Fibroblast of pulmonary artery (primary cell): ENCODE measurements at places on chromosomes 7 and 10.

DNA sequence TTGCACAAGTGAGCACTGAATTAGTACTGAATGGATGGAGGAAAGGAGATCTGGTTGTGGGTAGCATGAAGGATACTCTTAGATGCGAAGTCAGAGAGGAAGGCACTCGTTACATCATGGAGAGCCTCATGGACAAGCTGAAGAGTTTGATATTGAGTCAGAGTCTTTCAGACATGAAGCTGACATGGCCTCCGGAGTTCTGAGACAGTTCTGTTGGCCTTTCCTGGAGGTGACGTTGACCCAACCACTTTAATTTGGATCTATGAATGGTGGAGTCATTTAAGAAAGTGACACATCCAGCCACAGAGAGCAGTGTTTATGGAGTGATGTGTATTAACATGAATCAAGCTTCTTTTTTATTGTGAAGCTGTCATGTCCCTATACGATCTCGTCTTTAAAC, 286.3 kb upstream of the CDC14C start:
- DNase-seq: no peak

DNA sequence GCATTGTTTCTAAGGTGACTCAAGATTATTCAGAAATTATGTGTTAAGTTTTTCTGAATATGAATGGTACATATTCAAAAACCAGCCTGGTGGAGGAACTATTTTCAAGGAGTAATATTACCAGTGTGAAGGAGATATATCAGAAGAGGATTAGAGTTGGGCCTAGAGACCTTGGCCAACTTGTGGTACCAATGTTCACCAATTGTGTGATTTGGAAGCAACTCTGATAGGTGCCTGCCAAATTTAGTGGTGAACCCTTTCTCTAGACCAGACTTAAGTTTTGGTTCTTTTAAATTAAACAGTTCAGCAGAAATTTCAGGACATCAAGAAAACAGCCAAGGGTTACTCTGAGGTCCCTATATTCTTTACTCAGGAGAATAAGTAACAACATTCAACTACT, 88.6 kb downstream of the RNLS start:
- no peak for DNase-seq

GRCh38 chr10:99285881-99286280, 43.3 kb upstream of the CNNM1 start:
- DNase-seq: no peak

- peak; percentile 89 for DNase-seq
Observed at GRCh38 chr7:78702770-78703169, 750.7 kb downstream of the MAGI2 start.

- DNase-seq: no peak
Observed at GRCh38 chr7:135251496-135252391, 18.1 kb downstream of the STRA8 start.

DNA sequence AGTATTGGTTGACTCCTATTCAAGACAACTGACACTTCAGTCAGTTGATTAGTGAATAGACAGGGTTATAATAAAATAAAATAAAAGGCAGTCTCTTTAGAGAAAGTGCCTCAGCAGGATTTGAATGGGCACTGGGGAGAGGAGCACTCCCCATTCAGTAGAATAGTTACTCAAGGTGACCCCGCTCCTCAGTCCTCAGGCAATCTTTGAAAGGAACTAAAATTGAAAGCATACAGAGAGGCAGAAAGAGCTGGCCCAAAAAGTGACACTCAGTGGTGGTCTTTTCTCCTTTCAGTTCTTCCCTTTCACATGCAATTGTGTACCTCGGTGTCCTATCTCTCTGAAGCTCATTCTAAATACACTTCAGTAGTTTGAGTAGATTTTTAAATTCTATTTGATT, 47.4 kb upstream of the MACC1 start:
- DNase-seq: no peak

DNA sequence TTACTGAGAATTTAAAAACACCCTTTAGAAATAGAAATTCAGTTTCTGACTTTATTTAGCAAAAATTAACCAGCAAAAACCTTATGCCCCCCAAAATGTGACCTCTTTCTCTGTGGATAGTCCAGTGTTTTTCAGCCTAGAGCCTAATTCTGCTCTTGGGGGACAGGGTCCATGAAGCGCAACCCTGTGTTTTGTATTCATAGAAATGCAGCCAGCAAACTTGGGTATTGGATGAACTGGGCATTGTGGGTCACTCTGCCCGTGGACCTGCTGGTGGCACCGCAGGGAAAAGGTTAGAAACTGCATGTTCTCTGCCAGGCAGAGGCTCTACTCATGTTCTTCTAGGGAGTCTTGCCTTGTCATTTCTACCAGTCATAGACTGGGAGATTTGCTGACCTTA, 787.4 kb upstream of the C7orf33 start:
- no peak for DNase-seq

DNA sequence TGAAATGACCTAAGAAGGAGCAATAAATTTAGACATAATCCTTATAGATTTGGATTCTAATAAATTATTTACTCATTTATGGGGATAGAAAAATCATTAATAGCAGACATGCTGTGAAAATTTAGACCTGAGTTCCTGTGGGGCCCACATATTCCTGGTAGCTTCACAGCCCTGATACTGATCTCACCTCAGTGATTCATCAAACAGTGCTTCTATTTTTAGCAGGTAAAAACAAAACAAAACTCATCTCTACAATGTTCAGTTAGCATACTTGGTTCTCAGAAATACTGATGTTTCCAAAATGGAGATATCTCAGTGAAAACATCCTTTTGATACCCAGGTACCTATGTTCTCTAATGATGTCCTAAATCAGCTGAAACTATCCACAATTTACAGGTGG, 841.1 kb upstream of the SORCS1 start:
- DNase-seq: no peak

DNA sequence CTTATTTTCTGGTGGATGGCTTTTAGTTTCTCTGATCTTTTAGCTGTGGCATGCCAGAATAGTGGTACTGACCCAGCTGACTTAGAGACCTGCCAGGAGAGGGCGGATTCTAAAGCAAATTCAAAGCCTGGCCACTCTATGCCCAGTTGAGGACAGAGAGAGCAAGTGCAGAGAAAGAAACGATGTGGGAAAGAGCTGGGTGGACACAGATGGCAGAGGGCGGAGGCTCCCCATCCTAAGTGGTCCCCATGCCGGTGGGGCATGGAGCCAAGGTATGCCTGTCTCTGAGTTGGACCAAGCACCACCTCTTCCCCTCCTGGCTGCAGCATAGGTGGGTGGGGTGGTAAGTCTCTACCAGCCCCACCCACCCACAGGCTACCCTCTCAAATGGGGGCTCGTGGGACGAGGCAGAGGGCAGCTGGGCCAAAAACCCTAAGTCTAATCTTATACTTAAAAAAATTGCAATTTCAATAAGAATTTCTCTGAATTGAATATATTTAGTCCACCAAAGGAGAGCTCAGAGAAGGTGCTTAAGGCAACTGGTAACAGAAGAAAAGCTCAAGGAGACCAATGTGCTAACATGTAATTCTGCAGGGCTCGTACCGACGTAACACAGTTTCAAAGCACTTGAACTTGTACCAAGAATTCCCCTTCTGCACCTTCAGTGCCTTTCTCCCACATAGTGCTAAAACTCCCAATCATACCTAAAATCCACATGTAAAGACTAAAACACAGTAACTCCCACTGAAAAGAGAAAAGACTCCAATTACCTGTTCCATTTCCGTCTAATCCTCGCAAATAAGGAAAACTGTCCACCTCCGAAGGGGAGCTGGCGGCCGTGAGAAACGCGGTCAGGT, 85.7 kb upstream of the NMT2 start:
- DNase-seq: no peak

- no peak for DNase-seq
Observed at GRCh38 chr7:12102126-12102525, 109.0 kb upstream of the TMEM106B start.

DNA sequence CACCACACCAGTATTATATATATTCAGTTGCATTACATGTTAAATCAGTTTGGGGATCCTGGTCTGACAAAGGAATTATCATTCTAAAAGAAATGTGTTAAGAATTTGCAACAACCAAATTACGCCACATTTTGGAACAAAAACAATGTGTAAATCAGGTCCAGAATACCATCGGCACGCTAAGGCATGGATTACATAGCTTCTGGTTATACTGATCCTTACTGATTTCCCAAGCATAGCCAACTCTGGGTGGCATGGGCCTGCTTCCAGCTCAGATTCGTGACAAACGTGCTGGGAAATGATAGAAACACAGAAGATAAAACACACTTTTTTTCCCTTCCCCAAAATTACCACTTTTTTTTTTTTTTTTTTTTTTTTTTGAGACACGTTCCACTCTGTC, 660.0 kb downstream of the SORCS1 start:
- no peak for DNase-seq

DNA sequence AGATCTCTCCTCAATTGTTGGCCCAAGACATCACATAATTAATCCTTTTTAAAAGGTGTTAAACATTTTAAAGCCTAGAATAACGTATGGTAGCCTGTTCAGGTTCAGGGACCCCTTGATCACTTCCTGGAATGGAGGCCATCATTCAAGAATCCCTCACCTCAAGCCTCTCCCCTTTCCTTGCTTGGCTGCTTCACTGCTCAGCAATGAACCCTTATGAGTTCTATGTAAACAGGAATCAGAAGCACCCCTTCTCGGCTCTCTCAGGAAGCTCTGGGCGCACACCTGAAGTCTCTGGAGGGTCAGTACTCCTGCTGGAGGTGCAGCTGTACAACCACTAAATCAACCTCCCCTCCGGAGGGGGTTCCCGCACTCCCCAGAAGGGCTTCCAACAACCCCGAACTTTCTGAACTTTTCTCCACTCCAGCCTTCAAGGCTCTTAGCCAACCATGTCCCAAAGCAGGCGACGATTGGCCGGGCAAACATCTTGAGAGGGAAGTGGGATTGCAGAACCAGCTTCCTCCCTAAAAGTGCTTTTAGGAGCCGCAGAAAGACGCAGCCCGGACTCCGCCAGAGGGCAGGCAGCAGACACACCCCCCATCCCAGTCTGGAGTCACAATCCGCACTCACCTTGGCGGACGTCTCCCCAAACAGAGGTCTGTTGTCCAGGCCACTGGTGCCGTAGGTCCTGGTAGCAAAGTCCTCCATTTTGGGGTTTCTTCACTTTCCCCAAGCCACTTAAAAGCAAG, 562 bp downstream of the TMEM243 start:
- DNase-seq: peak; percentile 72

- no peak for DNase-seq
Observed at GRCh38 chr10:75408509-75408875, 6.9 kb upstream of the ZNF503 start.

DNA sequence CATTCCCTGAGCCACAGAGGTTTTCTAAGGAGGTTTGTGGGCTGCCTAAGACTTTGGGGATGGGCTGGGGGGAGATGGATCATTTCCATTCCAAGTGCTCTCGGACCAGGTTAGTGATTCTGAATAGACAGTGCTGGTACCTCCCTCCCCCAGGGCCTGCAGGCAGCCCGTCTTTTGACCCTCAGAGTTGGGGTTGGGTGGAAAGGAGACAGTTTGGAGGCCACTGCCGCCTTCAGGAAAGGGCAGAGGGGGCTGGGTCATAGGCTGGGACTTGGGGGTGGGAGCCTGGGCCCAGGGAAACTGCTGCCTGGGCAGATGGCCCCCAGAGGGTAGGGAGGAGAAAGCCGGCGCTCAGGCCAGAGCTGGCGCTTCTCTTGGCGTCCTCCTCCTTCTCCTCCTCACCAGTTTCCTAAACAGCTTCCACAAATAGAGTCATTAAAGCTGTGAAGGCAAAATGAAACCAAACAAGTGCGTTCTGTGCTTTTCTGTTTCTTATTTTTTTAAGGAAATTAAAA, 4.4 kb downstream of the UNC5B start:
- DNase-seq: no peak

DNA sequence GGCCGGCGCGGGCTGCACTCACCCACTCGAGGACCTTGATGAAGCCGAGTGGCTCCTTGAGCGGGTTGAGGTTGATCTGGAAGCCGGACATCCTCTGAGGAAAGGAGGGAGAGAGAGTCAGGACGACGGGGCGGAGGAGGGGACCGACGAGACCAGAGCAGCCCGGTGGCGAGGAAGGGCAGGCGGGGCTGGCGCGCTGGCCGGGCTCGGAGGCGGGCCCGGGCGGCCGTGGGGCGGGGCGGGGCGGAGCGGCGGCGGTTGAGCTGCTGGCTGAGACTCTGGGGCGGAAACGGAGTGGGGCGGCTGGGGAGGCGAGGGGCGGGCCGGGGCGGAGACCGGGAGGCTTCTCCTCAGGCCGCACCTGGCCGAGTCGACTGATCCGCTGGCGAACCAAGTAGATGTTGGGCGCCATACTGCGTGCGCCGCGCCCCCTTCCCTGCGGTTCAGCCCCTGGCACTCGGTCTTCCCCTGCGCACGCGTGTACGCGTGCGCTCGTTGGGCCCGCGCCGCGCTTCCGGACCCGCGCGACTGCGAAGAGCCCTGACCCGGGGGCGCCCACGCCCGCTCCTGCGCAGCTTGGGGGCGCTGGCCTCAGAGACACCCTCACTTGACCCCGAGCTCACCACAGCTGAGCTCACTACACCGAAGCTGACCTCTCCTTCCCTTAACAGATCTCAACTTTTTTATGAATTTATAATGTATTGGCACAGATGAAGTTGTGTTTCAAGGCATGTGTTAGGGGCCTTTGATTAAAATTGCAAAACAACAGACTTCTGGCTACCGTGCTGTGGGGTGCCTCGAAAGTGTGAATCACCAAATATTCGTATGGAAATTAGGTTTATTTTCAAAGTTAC, at the start of gene SYPL1:
Gene SYPL1 (minus strand): TSS at position 195 of the 854 bp plus-strand sequence. CDS start 104 bp downstream, at position 91.
- DNase-seq: peak; percentile 92

GRCh38 chr7:26179422-26179821, 21.1 kb downstream of the HNRNPA2B1 start:
- no peak for DNase-seq

DNA sequence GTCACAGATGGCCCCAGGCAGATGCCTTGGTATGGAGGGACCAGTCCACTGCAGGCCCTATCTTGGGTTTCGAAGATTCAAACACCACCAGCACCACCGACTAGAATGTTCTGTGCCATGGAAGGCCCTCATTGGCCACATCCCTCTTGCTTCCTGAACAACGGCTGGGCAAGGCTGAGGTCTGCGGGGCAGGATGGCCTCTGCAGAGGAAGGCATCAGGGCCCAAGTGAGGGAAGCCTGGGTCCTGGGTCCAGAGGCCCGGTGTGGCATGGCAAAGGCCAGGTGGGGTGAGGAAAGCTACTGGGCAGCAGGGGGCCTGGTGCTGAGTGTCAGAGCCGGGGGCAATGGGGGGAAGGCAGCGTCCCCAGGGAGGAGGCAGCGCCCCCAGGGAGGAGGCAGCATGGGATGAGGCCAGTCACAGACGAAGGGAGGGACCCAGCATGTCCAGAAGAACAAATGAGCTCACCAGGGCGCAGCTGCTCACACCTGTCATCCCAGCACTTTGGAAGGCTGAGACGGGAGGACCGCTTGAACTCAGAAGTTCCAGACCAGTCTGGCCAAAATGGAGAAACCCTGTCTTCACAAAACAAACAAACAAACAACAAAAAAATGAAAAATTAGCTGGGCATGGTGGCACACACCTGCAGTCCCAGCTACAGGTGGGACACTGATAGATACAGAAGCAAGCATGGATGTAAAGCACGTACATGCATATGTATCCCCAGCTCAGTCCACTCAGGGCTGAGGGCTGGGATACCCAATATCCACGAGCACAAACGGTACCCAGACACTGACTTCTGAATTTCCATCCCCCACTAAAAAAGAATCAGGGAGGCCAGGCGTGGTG, 64.4 kb downstream of the PROSER2 start:
- DNase-seq: no peak

GRCh38 chr7:98211221-98211675, at the start of gene BHLHA15:
BHLHA15 (plus strand) TSS chr7:98211439; CDS start chr7:98212310, 871 bp downstream.
- no peak for DNase-seq

GRCh38 chr10:124300735-124301134, 118.0 kb downstream of the OAT start:
- no peak for DNase-seq

GRCh38 chr7:64872351-64873154, 30.5 kb upstream of the ZNF273 start:
- DNase-seq: no peak
